ENCODE measurements at places on chromosomes 6 and 20.

DNA sequence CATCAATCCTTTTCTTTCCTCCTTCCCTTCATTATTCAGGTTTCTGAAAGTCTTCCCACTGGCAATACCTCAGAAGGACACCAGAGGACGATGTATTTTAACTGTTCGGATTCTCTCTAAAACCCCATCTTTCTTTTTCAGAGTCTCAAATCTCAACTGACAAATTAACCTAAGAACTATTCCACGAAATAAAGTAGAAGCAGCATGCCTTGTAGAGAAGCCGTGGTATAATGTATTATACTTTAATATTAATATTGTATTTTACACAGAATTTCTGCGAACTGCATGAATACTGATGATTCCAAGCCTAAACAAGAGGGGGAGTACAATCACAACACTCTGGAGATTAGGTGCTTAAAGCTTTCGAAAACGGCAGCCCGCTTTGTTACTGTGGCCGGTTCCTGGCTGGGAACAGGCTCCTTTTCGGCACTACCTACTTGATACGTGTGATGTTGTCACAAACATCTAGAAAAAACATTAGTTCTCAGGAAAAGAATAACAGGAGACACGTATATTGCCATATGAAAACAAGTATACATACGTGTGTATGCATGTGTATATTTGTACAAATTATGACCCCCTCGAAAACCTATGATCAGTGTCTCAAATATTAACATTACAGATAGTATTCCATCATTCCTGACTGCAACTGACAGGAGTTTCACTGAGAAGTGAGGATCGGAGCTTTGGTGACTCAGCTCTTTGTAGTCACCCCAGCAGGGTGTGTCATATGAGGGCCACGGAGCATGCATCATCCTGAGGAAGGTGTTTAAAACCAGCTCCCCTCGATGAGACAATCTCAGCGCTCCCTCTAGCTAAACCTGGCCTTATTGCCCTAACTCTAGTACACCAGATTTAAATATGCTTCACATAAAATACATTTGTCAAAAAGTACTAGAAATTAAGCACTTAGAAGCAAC is 319.7 kb upstream of the TCF21 start:
- DNase-seq, result no peak

DNA sequence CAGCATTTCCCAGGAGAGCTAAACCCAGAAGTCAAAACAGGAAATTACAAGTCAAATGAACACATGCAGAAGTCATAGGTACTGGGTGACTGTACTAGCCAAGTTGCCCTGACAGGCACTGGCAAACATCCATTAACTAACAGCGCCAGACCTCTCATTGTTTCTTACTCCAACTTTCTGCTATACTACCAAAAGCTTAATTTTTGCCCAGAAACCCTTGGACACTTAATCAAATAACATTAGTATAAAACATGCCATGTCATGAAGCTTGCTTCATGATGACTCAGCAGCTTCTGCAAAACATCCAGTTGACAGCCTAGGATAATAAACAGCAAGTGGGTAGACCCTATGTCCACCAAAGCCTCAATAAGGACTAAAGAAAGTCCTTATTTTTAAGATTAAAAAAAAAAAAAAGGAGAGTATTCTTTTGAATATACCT is 3.5 kb downstream of the NUP153 start:
- no peak for DNase-seq

DNA sequence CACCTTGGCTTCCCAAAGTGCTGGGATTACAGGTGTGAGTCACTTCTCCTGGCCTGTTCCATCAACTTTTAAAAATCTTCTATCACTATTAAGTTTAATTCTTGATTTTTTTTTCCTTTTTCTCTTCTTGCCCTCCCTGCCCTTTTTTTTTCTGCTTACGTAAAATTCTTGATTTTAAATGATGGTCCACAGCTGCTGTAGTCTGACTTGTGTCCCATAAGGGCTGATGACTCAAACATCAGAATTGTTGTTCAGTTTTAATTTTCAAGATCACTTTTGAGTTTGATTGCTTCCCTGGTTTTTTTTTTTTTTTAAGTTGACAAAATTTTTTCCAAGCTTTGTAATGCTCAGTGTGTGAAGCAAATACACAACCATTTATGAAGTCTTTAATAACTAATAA is 61.9 kb downstream of the CBFA2T2 start:
- no peak for DNase-seq

- no peak for DNase-seq
Measured at GRCh38 chr20:10178727-10179313, 39.8 kb upstream of the SNAP25 start.

GRCh38 chr6:163709693-163710092 is 295.2 kb downstream of the QKI start:
- DNase-seq, result no peak

- no peak for DNase-seq
Measured at GRCh38 chr6:168007592-168008338, 10.3 kb downstream of the KIF25 start.

GRCh38 chr20:50001784-50002311 is 19.1 kb downstream of the SNAI1 start:
- DNase-seq, result no peak

DNA sequence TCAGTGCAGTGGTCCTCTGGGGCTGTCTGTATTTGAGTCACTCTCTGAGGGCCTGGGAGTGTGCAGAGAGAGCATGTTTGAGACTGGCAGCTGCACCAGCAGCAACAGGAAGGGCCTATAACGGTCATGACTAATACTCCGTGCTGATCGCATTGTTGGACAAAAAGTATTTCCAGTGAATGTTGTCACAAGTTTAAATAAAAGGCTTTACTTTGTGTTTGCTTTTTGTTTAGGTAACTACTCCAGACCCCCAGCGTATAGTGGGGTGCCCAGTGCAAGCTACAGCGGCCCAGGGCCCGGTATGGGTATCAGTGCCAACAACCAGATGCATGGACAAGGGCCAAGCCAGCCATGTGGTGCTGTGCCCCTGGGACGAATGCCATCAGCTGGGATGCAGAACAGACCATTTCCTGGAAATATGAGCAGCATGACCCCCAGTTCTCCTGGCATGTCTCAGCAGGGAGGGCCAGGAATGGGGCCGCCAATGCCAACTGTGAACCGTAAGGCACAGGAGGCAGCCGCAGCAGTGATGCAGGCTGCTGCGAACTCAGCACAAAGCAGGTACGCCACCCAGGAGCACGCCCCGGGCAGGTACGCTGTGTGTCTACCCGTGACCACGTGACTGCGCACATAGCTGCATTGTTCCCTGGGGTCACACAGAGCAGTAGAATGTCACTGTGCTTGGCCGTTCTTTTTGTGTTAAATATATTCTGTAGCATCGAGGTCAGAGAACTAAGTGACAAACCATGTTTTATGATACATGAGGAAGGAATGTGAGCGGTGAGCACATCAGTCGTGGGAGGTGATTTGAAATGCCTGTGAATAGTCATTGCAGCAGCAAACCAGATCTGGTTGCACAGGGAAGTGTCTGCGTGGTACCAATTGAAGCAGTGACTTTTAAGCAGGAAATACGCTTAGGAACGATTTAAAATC is 174.7 kb downstream of the TMEM242 start:
- no peak for DNase-seq

- no peak for DNase-seq
Measured at GRCh38 chr6:70241031-70241430, 61.9 kb downstream of the COL9A1 start.

- no peak for DNase-seq
Measured at GRCh38 chr6:142155091-142155490, 8.0 kb downstream of the VTA1 start.

GRCh38 chr6:83370567-83370966 is 60.3 kb downstream of the ME1 start:
- DNase-seq, result no peak

DNA sequence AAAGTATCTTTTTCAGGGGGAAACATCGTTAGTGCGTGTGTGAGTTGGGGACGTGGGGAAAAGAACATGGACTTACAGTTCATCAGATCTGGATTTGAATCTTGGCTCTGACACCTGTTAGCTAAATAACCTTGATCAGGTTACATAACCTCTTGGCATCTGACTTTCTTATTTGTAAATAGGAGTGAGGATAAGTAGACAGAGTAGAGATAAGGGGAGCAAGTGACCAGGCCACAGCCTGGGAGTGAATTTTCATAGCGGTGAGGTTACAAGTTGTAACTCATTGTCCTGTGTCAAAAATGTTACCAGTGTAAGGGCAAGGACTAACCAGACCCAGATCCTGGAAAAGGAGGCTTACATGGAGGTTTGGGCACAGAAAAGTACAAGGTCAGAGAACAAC is 733.5 kb upstream of the MMS22L start:
- DNase-seq, result no peak

GRCh38 chr20:2162823-2163166 is 61.2 kb downstream of the STK35 start:
- DNase-seq, result no peak

DNA sequence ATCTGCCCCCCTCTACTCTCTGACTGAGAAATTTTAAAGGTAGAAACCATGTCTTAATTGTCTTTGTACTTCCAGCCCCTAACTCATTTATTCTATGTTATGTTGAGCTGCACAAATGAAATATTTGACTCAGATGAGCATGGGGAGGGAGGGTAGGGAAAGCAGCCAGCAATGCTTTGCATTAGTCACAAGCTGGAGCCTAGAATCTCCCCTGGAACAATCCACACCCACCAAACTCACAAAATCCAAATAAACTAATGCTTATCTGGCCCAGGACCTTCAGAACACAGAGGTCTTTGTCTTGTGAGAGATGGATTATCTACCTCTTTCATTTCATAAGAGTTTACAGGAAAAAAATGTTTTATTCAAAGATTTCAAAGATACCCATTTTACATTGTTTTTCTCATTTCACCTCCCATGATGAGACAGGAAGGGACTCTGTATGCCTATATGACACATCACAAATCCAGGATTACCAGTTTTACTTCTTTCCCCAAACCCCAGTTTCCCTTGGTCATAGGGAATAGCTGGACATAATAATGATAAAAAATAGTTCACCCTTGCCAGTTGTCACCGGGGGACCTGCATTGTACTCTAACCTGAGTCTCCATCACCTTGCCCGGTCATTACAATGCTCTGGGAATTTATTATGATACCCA is 466.9 kb downstream of the KIF16B start:
- no peak for DNase-seq

DNA sequence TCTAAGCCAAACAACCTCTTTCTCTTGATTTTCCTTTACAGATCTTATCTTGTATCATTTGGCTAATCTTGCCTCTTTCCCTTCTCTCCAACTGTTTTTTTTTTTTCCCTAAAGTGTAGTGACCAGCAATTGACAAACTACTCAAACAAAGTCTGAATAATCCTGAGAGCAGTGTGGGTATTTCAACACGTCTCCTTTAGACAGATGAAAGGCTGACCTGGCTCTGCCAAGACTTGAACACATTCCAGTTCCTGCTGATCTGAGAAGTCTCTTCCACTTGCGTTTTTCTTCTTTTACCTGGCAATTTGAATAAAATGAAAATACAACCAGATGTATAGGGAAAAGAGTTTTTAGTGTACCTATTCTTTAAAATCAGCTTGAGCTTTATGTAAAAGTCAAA is 168.4 kb downstream of the GJA10 start:
- DNase-seq, result no peak
